ENCODE measurements at places on chromosomes 4 and X.

DNA sequence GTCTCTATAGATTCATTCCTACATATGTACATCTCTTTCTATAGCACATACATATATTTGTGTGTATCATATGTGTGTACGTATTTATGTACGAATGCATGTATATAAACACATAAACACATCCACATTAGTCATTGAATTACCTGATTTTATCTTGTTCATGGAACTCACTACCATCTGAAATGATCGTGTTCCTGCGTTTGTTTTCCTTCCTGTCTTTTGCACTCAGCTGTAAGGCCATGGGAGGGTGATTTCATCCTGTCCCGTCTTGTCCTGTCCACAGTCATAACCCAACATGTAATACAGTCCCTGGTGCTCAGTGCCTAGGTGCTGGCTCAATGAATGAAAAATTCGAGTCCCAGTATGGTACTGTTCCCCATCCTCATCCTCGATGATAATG, 191.8 kb upstream of the PSAPL1 start:
- no peak for DNase-seq

DNA sequence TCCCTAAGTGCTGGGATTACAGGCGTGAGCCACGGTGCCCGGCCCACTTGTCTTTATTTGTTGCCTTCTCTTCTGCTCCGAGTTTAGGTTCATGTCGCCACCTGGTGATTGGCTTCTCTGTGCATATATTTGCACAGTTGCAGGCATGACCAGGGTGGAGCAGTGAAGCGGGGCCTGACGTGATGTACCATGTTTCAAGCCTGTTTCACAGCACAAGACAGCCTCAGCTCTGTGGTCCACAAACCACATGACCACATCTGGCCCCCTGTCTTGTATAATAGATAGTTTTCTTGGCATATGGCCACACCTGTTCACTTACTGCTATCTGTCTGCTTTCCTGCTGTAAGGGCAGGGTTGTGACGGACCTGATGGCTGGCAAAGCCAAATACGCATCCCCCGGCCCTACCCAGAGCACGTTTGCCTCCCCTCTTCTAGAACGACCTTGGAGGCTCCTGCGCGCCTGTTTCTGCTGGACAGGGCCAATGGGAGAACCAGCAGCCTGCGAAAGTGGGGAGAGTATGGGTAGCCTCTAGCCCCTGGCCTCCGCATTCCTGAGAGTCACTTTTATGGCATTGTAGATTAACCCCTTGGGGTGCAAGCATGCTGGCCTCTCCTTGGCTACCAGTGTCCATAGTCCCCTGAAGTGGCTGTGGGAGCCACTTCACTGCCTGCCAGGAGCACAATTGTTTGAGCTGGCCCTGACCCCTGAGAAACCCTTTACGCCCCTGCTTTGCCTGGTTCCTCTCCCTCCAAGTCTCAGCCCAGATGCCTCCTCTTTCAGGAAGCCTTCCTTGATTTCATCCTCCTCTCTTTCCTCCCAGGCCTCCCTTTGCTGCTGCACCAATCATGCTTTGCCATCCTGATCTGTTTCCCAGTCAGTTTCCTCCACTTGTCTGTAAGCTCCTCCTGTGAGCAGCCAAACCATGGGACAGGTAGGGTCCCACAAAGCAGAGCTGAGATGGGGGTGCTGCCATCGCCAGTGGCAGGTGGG, 6.0 kb upstream of the SH3TC1 start:
- DNase-seq, result no peak

DNA sequence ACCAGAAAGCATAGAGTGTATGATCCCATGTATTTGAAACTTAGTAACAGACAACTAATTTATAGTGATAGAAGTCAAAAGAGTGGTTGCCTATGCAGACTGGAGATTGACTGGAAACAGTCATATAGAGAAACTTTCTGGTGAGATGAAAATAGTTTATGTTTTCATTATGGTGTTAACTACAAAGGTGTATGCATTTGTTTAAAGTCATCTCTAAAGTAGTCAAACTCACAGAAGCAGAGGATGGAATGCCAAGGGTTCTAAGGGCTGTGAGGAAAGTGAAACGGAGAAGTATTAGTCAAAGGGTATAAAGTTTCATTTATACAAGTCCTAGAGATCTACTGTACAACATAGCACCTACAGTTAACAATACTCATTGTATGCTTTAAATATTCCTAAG, 45.8 kb downstream of the ENOX2 start:
- DNase-seq, result no peak

- DNase-seq, result no peak
Measured at GRCh38 chr4:170247596-170247995, 157.8 kb upstream of the AADAT start.

- DNase-seq, result no peak
Measured at GRCh38 chrX:47566841-47567240, 5.8 kb downstream of the ARAF start.

Data from HAP-1 (cell line).